ENCODE measurements at places on chromosomes 5 and 9.

DNA sequence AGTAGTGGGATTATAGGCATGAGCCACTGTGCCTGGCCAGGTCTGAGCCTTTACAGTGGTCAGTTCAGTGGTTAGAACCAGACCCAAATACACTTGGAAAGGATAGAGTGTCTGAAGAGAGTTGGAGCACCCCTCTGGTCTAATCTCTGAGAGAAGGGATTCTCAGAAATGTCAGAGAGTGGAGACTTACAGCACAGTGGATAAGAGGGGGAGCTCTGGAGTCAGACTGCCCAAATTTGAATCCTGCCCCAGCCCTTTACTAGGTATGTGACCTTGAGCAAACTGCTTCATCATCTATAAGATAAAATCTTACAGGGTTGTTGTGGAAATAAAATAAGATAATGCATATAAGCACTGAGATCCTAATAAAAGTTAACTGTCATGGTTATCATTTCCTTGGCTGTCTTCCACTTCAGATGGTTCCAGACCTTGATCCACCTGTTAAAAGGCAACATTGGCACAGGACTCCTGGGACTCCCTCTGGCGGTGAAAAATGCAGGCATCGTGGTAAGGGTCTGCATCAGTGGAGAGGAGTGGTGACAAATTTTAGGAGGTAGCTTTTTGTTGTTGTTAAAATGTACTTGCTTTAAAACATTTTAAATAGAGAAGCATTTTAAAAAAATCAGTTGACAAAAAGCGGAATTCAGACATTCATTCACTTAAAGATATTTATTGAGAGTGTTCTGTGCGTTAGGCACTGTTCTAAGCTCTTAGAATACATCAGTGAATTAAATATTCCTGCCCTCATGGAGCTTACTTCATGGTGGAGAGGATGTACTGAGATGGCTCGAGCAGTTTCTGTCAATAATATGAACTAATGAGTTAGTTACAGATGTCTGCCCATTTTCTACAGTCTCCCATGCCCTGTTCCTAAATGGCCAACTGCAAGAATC, 16.0 kb downstream of the SLC36A1 start:
- no peak for DNase-seq

- no peak for DNase-seq
These were observed 5.5 kb upstream of the CPEB4 start for GRCh38 chr5:173882632-173883031.

DNA sequence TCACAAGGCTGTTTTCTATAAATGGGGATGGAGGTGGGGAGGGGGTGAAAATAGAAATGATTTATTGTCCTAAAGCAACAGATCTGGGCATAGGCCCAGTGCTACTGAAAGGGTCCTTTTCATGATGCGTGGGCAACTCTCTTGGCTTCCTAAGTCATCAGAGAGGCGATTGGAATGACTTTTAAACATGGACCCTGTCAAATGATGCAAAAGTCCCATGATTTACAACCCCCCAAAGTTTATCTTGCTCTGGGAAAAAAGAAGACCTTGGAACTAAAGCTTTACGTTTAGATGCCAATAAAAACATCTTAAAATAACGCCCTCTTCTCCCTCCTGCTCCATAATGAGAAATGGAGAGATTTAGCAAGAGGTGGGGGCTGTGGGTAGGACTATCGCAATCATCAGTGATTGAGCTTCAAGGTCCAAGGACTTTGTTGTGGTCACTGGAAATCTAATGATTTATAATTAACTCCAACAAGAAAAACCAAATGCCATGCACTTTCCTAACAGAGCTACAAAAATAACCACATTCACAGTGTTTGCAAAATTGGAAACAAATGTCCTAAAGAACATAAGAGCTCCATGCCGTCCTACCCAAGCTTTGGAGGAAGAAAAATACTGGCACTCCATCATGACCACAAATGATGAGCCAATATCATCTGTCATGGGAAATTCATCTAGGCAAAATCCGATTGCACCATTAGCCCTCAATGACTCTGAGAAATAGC, 167.5 kb upstream of the CLINT1 start:
- DNase-seq, result no peak

- DNase-seq, result no peak
These were observed 273.1 kb downstream of the ACTL7B start for GRCh38 chr9:108582726-108583125.

DNA sequence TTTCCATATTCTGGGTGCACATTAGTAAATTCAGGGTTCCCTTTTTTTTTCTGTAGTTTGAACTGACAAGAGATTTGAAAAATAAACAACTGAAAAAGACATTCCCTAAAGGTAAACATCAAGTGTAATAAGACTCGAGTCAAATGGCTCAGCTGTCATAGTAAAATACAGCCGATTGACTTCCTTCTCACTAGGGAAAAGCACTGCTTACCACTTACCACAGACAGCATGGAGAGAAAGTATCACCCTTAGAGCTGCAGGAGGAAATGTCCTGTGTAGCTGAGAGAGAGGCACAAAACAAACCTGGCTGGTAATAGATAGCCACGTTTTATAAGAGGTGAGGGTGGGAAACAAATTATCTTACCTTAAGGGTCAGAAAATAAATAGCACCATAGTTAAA, 12.1 kb upstream of the DMAC1 start:
- peak; percentile 21 for DNase-seq

DNA sequence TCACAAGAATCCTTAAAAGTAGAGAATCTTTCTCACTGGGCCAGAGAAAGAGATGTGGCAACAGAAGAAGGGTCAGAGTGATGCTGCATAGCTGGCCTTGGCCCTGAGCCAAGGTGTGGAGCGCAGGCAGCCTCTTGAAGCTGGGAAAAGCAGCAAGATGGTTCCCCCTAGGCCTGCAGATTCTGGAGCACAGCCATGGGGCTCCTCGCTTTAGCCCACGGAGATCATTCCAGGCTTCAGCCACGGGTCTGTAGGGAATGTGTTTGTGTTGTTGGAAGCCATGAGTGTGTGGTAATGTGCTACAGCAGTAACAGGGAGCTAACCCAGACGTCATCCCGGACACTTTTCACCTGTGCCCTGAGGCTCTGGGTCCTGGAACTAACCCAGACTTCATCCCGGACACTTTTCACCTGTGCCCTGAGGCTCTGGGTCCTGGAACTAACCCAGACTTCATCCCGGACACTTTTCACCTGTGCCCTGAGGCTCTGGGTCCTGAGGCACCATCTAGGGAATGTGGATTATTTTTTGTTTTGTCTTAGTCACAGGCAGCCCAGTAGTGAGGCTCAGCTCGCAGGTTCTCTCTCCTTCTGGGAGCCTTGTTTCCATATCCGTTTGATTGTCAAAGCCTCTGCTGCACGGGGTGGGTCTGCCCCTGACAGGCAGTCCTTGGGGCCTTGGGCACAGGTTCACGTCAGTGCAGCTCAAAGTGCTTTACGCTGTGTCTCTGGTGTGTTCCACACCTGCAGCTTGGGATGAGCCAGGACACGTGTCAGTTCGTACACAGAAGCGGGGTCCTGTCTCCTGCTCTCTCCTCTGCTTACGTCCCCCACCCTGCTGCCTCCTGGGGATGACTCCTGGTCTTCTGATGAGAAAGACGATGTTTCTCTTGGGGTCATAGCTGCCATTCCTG, 56.3 kb upstream of the EXOC3 start:
- DNase-seq, result no peak

DNA sequence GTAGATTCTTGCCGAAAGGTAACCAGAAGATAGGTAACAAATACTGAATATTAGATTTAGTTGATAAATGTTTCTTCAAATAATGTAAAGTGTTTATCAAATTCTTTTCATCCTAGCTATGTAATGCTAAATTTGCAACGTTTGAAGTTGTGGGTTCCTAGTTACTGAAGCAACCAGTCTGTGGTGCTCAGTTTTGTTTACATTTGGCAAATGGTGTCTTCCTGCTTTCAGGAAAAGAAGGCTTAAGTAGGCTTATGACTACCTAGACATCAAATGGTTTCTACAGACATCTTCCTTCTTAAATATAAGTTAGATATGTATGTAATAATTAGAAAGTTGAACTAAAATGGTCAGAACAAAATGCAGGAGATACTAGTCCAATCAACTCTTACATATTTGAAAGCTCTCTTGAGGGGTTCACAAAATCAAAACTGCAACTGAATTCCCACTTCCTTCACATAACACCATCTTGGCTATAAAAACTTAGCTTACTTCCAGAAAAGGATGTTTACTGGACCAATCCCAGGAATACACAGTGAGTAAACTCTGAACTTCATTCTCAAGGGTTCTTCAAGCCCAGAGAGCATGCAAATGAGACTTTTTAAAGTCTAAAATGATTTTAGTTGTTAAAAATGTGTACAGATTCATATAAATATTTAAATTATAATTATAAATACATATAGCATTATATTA, 125.7 kb upstream of the ITGA1 start:
- DNase-seq, result no peak

DNA sequence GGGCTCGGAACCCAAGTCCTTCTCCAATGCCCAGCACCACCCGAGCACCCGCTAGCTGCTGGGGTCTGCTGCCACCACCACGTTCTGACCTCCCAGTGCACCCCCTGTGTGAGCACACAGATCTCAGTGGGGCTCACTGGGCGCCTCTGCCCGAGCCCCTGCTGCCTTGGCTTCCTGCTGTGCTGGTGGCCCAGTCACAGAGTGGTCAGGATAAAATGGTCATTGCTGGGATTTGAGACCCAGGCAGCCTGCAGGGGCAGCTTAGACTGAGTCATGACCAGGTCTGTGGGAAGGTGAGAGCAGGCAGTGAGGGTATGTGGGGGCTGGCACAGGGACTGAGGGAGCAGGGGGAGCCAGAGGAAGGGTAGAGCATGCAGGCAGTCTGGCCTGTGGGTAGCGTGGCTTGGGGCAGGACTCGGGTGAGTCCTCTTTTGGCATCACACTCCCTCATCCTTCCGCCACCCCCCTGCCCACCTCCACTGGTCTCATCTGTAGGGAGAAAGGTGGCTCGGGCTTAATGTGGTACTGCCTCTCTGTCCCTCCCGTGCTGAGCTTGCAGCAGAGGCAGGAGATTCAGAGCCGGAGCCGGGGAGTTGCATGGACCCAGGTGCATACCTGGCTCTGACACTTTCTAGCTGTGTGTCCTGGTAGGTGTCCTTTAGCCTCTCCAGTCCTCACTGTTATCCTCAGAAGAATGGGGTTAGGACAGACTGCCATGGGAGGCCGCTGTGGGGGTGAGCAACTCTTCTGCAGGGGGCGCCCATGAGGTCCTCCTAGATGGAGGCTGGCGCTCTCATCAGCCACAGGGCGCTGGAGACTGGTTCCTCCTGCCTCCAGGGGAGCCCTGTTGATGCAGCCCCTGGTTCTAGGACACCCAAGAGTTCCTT, 32.1 kb downstream of the USP20 start:
- no peak for DNase-seq

GRCh38 chr5:76855961-76856360, 6.1 kb downstream of the S100Z start:
- no peak for DNase-seq

DNA sequence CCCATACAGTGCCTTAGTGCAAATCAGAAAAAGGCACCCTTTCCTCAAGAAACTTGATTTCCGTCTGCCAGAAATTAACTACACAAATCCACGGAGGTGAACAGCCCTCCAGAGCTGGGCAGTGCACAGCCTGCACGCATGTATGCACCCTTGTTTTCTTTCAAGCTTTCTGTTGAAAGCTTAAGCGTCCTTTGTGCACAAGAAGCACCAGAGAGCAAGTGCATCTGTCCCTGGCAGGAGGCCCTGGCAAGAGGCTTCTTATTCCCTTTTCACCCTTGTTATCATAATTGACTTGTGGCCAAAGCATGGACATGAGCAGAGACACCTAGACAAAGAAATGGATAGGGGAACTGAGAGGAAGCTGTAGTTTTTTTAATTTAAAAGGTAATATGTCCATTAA, 47.4 kb upstream of the ATG10 start:
- DNase-seq, result peak; percentile 69

GRCh38 chr5:73380041-73380440, 68.5 kb downstream of the FOXD1 start:
- DNase-seq, result no peak

DNA sequence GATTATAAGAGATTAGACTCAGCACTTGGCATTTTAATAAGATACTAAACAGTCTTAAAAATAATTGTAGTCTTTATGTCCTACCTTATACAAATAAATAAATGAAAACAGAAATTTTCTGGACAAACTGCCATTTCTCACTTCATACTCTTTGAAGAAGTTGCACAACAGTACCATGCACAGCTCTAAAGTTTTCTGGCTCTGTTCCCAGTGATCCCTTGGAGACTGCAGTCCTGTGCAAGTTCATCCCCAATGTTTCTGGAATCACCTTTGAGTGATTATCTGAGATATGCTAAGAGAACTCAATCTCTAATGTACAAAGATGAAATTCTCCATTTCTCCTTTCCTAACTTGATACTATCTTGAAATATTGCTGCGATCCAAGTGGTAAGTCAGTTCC, 330.4 kb upstream of the EDIL3 start:
- DNase-seq, result no peak

DNA sequence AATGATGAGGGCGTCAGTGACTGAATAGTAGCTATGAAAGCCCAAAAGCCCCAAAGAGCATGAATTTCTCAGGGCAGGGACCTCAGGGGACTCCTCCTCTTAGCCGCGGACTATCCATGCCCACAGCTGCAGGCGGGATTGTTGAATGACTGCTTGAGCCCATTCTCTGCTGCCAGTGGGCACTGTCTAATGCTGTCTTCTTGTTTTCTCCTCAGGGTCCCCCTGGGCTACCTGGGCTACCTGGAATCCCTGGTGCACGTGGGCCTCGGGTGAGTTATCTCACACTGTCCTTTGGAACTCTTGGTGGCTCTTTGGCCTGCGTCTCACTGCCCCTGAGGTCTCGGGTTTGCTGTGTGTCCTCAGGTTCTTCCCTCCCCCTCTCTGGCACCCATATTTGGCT, 22.7 kb downstream of the COL27A1 start:
- DNase-seq, result no peak

DNA sequence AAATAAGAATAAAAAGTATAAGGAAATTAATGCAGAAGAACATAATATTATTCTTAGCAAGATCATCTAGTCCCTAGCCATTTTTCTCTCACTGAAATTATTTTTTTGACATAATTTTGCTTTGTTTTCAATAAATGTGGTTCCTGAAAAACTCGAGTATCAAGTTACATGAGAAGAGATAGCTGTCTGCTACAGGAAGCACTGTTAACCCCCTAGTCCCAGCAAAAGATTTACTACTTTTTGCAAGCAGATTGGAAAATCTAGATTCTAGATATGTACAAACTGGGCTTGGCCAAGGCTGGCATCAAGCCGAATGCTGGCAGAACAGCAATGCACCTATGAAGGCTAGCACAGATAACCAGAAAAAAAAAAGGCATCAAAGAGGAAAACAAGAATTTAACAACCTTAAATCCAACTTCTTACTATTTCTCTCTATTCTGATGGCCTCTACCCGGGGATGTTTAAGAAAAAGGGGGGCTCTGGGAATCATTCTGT, 21.9 kb upstream of the ISCA1 start:
- DNase-seq, result no peak

- no peak for DNase-seq
These were observed 98.0 kb upstream of the ZNF608 start for GRCh38 chr5:124844371-124844920.

- DNase-seq, result no peak
These were observed 816.1 kb downstream of the TLE4 start for GRCh38 chr9:80387828-80388227.
